ENCODE measurements at places on chromosomes 1 and 21.

- DNase-seq: no peak
Measured at GRCh38 chr1:220527908-220528678, at the start of gene MARK1. Gene MARK1 (plus strand): TSS chr1:220528136. CDS start chr1:220528823, 687 bp downstream.

- no peak for DNase-seq
Measured at GRCh38 chr1:156160000-156160742, 6.8 kb downstream of the SEMA4A start.

DNA sequence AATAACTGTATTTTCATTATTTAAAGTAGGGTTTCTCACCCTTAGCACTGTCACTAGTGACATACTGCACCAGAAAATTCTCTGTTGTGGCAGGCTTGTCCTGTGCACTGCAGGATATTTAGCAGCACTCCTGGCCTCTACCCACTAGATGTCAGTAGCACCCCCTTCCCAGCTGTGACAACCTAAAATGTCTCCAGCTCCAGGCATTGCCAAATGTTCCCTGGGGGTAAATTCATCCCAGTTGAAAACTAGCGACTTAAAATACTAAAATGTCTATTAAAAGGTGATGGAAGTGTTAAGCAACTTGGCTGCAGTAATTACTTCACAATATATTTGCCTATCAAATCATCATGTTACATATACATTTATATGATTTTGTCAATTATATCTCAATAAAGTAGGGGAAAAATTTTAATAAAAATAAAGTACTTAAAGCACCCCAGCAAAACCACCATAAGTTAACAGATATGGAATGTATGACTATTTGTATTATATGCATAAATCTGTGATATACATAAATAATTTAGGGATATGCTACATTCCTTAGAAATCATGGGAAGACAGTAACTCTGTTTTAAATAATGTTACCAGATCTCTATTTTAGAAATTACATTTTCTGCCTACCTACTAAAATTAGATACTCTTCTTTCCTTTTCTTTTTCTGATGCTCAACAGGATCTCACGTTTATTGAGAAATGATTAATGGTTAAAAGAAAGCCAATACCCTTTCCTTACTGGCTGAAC lies 74.6 kb downstream of the ARID4B start:
- peak; percentile 85 for DNase-seq

- no peak for DNase-seq
Measured at GRCh38 chr1:207962716-207963426, 51.9 kb upstream of the CD34 start.

DNA sequence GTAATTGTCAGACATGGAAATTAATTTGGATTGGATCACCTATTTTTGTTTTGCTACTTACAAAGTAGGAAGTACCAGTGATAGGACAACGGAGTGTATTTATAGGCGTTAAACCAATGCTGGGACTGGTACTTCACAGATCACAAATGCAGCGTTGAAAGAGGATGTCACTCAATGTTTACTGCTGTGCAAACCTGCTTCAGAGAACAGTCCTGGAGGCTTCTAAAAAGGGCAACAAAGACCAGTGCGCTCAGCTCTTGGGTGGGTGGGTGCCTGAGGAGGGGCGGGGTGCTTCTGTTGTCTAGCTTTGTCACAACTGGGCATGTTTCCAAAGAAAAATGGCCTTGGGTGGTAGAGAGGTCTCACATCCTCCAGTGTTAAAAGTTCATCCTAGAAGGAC lies 2.1 kb downstream of the C1orf21 start:
- no peak for DNase-seq

DNA sequence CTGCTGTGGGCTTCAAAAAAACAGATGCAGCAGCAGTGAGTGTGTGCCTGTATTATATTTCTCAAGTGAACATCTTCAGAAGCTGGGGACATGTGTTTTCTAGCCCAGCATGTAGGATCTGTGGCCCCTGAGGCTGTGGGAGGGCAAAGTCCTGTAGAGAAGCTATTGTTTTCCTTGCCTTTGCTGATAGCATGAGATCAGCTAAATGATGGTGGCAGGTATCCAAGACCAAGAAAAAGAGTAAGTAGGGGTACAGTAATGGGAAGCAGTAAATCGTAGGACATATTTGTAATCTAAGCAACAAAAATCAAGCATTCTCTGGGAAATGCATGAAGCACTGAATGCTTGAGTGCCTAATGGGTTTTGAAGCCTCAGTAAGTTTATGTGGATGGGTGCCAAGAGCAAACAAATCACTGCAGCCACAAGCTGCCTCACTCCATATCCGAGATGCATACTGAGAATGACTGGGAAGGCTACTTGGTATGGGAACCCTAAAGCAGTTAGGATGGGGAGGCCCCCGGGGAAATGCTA lies 98.3 kb downstream of the CD58 start:
- DNase-seq: no peak

GRCh38 chr1:112325504-112325903 lies 70.5 kb upstream of the CTTNBP2NL start:
- DNase-seq: no peak

GRCh38 chr21:45256021-45256911 lies 31.4 kb downstream of the POFUT2 start:
- DNase-seq: no peak

DNA sequence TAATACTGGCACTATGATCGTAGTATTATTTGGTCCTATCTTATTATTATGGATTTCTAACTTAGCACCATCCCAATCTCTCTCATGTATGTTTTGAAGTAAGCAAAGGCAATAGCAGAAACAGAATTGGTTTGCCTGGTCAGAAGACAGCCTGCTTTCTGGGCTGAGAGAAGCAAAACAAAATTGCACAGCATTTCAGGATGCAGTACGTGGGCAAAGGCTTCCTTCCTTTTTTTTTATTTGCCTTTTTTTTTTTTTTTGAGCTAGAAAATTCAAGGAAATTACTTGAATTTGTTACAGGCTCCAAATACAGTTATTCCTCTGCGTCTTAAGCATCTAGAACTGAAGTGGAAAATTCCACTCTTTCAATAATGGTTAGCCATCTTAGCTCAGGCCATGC lies 8.8 kb downstream of the CDA start:
- DNase-seq: no peak

- DNase-seq: no peak
Measured at GRCh38 chr1:23868557-23869016, 497 bp upstream of the FUCA1 start.

- DNase-seq: no peak
Measured at GRCh38 chr1:90723590-90724108, 6.5 kb upstream of the BARHL2 start.

DNA sequence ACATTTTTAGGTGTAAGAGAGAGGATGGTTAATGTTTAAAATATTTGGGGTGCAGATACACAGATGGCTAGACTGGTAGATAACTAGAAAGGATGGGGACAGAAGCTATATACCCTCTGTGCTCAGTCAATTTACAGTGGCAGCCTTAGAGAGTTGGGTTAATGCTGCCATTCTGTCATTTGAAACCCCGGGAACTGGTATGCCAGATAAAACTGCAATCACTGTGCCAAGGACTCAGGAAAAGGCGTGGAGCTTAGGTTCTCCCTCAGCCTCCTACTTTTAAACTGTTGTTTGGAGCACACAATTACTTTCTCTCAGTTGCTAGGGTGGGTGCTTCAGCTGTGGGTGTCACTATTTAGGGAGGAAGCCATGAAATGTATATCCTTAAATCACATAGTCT lies 90.0 kb upstream of the HNRNPU start:
- no peak for DNase-seq

DNA sequence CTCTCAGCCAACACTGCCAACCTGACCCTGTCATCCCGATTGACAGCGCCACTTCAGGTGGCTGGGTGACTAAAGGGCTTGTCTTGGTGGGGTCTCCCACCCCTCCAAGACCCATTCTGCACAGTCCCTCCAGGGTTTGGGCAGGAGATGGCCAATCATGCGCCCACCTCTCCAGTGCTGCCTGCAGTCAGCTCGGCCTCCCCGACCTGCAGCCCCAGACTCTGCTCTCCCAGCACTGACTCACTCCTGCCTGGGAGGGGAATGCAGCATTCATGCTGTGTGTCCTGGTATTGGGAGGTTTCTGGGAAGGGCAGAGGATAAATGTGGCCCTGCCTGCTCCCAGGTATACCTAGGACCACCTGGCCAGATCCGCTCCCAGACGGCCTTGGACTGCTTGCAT lies 9.7 kb downstream of the TMEM81 start:
- DNase-seq: no peak

GRCh38 chr1:163144418-163144817 lies 58.3 kb downstream of the RGS5 start:
- DNase-seq: no peak

DNA sequence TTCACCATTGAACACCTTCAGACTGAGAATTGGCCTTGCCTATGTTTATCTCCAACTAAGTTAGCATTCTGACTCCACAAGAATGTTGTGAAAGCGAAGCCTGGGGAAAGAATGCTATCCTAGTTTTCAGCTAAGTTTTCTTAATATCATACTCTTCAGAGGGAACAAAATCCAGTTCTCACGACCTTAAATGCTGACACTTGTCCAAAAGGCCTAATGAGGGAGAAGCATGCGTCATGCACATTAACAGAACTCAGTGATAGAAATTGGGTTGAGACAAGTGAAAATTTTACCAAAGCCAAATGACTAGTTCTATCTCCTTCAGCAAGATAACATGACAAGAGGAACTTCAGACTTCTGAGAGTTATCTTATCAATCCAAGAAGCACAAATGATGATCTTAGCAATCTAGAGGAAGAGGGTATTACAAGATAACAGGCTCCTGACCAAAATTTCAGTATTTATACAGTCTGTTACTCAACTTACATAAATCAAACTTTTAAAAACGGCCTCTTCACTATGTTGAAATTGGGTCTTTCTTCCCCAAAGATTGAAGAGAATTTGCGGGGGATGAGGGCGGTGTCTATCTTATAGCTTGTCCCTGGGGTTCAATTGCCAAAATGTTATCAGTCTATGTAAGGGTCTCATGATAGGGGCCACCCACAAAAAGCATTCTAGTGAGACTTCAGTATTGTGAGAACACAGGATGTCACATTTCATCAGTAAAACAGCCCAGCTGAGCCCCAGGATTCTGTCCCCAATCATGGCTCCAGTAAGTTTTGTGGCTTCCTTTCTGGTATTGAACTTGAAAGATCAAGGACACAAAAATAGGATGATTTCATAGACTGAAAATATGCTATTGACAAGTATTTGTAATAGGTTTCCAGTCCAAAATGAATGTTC lies 26.5 kb upstream of the SLC45A3 start:
- no peak for DNase-seq

DNA sequence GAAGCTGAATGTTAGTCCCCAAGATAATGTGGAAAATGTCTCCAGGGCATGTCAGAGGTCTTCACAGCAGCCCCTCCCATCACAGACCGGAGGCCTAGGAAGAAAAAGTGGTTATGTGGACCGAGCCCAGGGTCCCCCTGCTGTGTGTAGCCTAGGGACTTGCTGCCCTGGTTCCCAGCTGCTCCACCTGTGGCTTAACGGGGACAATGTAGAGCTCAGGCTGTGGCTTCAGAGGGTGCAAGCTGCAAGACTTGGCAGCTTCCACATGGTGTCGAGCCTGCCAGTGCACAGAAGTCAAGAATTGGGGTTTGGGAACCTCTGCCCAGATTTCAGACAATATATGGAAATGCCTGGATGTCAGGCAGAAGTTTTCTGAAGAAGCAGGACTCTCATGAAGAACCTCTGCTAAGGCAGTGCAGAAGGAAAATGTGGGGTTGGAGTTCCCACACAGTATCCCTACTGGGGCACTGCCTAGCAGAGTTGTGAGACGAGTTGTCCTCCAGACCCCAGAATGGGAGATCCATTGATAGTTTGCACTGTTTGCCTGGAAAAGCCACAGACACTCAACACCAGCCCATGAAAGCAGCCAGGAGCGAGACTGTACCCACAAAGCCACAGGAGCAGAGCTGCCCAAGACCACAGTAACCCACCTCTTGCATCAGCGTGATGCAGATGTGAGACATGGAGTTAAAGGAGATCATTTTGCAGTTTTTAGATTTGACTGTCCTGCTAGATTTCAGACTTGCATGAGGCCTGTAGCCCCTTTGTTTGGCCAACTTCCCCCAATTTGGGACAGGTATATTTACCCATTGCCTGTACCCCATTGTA lies 204.9 kb downstream of the MRPL39 start:
- no peak for DNase-seq

DNA sequence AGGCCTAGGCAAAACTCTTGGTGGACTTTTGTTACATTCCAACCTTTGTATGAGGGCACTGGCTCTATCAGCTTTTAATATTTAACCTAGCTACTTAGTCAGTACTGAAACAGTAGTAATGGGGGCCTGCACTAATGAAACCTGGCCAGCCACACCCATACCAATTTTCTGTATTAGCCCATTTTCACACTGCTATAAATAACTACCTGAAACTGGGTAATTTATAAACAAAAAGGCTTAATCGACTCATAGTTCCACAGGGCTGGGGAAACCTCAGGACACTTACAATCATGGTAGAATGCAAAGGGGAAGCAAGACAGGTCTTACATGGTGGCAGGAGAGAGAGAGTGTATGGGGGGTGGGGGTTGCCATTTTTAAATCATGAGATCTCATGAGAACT lies 245.7 kb upstream of the RGS18 start:
- no peak for DNase-seq

- DNase-seq: peak; percentile 57
Measured at GRCh38 chr1:88736633-88737248, 52.7 kb downstream of the PKN2 start.

DNA sequence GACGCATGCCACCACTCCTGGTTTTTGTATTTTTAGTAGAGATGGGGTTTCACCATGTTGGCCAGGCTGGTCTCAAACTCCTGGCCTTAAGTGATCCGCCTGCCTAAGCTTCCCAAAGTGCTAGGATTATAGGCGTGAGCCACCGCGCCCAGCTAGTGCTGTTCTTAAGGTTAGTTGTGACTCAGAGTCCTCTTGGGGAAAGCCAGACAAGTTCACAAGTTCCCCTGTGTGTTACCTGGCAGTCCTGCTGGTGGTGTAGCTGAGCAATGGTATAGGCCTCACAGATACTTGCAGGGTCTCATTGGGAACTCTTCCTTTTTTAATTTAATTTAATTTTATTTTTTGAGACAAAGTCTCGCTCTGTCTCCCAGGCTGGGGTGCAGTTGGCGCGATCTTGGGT lies 10.6 kb downstream of the CFAP126 start:
- DNase-seq: no peak

GRCh38 chr1:30469426-30469825 lies 254.0 kb downstream of the MATN1 start:
- DNase-seq: no peak

DNA sequence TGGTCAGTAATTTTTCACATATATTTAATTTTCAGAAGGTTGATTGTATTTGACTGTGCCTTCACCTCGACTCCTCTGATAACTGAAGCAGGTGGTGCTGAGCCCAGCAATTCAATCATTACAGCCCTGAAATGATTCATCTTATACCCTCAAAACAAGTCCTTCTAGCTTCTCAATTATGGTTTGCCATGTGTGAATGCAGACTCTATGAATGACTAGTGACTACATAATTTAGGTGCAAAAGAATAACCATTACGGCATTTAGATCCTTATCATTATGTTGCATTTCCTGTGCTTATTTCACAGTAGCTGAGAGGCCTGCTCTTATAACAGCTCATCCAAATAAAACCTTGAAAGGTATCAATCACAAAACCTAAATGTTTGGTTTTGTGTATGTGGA lies 54.0 kb upstream of the COL11A1 start:
- no peak for DNase-seq

- no peak for DNase-seq
Measured at GRCh38 chr1:203509135-203509534, 15.2 kb downstream of the OPTC start.

Measured in RKO (cell line).